ENCODE measurements at places on chromosomes 7 and 10.

GRCh38 chr7:138077809-138078208 is 1.6 kb downstream of the AKR1D1 start:
- no peak for DNase-seq

- no peak for DNase-seq
Observed at GRCh38 chr7:30877015-30877769, 34.5 kb upstream of the AQP1 start.

GRCh38 chr7:155341463-155341983 is 43.8 kb downstream of the INSIG1 start:
- no peak for DNase-seq

DNA sequence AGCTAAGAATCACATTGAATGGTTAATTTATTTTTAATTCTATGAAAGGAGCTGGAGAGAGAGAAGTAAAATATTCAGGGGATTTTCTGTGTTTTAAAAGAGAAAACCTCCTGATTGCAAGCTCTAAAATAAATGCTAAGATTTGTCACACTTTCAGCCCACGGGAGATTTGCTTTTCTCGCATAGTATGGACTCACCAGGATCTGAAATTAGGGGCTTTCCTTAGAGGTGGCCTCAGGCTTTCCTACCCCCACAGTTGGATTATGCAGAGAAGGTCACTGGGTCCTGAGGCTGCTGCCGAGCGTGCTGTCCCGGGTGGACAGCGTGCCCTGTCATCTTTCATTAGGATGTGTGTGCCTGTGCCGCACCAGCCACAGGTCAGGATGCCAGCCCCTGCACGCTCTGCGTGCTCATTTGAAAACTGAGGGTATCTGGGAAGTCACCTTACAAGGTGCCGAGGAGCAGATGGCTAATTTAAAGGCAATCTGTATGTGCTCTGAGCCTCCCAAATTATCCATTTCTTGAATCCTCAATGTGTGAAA is 258.8 kb downstream of the CELF2 start:
- DNase-seq, result no peak

GRCh38 chr7:139773371-139773770 is 4.4 kb downstream of the HIPK2 start:
- no peak for DNase-seq

All from T47D (cell line).